ENCODE measurements at places on chromosomes 13 and 19. TPM values are rescaled to one million over a fixed set of nuclear protein-coding genes. Genes with fewer than 3 reads are reported as not detected.
A peak's percentile ranks its signal among the peaks of the same experiment; 100 is the strongest.

GRCh38 chr13:29937841-29938240 is 87.4 kb upstream of the UBL3 start:
- no peak overlapping the region for H3K4me3 ChIP-seq
- no peak overlapping the region for H3K27ac ChIP-seq
- peak; percentile 61 for DNase-seq
- peaks cover 39% of the 10 kb centered on the region for H3K4me1 ChIP-seq
- no peaks in the 10 kb centered on the region for H3K27me3 ChIP-seq

GRCh38 chr19:1865172-1866010 is 2.0 kb upstream of the KLF16 start:
- peaks cover 27% of the 10 kb centered on the region for H3K4me1 ChIP-seq
- H3K27me3 ChIP-seq = no peaks in the 10 kb centered on the region
- H3K36me3 ChIP-seq = no peaks in the 10 kb centered on the region
- peak overlapping the region; percentile 75 for H3K4me3 ChIP-seq
- H3K27ac ChIP-seq = peak overlapping the region; percentile 83
- DNase-seq = no peak

The LILRB1 gene
- total RNA-seq = not detected

The DACT3 gene
- total RNA-seq = 3.0 TPM

DNA sequence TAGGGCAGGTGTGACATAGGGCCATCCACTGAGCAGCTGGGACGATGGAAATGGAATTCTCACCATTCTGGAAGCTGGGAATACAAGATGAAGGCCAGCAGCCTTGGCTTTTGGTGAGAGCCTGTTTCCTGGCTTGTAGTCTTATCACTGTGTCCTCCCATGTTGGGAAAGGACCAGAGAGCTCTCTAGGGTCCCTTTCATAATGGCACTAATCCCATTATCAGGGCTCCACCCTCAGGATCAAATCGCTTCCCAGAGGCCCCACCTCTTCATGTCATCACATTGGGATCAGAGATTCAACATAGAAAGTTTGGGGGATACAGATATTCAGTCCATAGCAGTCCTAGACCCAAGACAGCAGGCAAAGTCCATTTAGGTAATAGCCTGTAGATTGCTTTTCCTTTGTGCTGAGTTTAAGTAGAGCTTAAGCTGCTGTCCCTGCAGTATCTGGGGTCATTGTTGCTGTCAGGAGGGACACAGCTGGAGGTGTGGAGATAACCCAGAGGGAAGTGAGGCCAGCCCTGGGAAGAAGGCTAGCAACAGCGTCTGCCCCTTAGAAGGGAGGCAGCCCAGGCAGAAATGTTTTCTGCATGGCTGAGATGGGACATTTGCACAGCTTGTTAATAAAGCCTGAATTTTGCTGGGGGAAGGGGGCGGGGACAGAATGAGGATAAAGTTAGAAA is 136.5 kb upstream of the GPR12 start:
- no peak overlapping the region for H3K27ac ChIP-seq
- no peaks in the 10 kb centered on the region for H3K36me3 ChIP-seq
- H3K4me1 ChIP-seq = no peaks in the 10 kb centered on the region
- DNase-seq = no peak
- H3K27me3 ChIP-seq = peaks cover 7% of the 10 kb centered on the region
- H3K4me3 ChIP-seq = no peak overlapping the region

The LMTK3 gene
- total RNA-seq = 2.3 TPM

The GET3 gene
- total RNA-seq = 47.7 TPM

- H3K36me3 ChIP-seq = peaks cover 24% of the 10 kb centered on the region
- no peaks in the 10 kb centered on the region for H3K27me3 ChIP-seq
- DNase-seq = no peak
- peak overlapping the region; percentile 96 for H3K27ac ChIP-seq
- peak overlapping the region; percentile 54 for H3K4me3 ChIP-seq
- H3K4me1 ChIP-seq = peaks cover 81% of the 10 kb centered on the region
Observed at GRCh38 chr13:99315186-99315585, 8.0 kb upstream of the GPR183 start.
